Fibroblast of skin of abdomen (primary cell): ENCODE measurements at places on chromosomes 6 and 20.
A peak's percentile ranks its signal among the peaks of the same experiment; 100 is the strongest.

DNA sequence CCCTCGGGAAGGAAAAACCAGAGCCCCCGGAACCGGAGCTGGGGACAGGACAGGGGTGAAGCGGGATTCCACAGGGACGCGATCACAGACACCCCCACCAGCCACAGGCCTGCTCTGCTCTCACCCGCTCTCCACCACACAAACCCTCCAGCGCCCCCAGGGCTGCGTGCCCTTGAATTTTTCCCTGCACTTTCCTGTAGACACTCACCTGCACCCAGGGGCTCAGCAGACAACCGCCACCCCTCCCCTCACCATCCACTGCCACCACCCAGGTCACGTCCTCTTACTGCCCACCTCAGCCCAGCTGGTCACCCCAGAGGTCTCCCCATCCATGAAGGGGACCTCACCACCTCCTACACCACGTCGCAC is 631 bp downstream of the ULBP2 start:
- no peak for DNase-seq

DNA sequence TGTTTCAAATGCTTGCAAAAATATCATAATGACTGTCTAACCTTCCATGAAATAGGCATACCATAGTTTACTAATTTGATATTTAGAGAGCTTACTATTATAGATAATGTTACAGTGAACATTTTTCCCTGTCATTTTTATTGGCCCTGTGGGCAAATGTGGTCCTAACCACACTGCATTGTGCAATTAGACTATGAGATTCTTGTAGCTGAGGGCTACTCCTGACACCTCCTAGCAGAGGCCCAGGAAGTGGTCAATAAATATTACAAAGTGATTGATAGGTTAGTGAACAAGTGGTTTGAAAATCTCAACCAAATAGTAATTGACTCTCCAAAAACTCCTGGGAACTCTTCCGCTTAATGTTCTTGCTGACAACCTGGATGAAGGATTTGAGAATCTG is 160.5 kb upstream of the KCNG1 start:
- DNase-seq: peak; percentile 28

DNA sequence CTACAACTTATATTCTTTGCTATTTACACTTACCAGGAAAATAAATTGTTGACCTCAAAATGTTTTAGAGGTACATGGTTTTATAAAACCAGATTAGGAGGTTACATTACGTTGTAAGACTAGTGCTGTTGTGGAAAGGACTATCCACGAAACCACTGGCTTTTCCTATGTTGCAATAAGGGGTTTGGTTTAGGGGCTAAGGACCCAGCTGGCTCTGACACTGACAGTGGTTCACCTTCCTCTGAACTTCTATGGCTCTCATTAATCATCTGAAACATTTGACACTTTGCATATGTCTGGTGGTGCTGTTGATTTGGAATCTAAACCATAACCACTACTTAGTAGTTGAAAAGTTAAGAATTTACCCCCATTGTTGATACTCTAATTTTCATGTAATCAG is 186.7 kb downstream of the NKAIN2 start:
- no peak for DNase-seq

DNA sequence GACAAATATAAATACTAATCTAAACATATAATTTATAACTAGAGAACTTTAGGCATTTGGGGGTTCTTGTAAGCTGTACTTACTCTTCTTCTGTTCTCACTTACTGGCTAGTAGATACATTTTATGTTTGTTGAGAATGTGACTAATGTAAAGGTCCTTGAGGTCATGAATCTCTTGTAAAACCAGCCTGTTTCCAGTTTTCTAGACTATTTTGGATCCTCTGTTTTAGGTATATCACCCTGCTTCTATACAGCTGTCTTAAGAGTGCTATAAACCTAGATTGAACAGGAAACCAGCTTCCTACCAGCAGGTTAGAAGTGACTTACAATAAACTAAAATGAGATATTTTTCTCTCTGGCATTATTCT is 134.2 kb downstream of the PLCB4 start:
- DNase-seq: no peak

- peak; percentile 58 for DNase-seq
Observed at GRCh38 chr6:168132531-168133167, 53.6 kb upstream of the FRMD1 start.

DNA sequence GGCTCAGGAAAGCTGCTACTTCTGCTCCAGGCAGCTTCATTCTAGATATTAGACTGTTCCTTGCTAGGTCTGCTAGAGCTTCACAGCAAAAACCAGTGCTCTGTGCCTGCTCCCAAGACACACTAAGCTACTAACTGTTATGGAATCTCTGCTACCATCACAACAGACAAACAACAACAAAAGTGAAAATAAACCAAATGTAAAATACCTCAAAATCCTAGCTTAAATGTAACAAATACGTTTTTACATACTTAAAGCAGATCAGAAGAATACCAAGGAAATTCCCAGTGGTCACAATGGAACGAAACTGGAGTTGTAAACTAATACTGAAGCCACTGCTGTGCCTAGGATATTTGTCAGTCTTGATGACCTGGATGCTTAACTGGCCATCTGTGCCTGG is 84.6 kb upstream of the EZR start:
- no peak for DNase-seq

DNA sequence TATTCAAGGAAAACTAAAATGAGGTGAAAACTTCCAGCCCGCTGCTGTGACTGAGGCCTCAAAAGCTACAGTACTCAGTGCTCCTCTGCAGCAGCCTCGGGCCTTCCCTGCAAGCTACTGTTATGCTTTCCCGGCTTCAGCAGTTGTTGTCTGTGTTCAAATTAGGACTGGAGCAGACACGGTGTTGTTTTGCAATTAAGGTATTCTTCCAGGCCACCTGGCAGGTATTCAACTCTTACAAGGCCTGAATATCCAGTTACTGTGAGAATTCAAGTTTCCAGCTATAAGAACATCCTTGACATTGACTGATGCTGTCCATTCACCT is 10.7 kb downstream of the TXNDC5 start:
- DNase-seq: no peak

- DNase-seq: no peak
Observed at GRCh38 chr6:104214901-104215300, 644.8 kb downstream of the HACE1 start.

GRCh38 chr6:116971959-116972358 is 94.9 kb downstream of the RFX6 start:
- peak; percentile 30 for DNase-seq

- no peak for DNase-seq
Observed at GRCh38 chr6:13591205-13591921, 17.0 kb downstream of the SIRT5 start.

DNA sequence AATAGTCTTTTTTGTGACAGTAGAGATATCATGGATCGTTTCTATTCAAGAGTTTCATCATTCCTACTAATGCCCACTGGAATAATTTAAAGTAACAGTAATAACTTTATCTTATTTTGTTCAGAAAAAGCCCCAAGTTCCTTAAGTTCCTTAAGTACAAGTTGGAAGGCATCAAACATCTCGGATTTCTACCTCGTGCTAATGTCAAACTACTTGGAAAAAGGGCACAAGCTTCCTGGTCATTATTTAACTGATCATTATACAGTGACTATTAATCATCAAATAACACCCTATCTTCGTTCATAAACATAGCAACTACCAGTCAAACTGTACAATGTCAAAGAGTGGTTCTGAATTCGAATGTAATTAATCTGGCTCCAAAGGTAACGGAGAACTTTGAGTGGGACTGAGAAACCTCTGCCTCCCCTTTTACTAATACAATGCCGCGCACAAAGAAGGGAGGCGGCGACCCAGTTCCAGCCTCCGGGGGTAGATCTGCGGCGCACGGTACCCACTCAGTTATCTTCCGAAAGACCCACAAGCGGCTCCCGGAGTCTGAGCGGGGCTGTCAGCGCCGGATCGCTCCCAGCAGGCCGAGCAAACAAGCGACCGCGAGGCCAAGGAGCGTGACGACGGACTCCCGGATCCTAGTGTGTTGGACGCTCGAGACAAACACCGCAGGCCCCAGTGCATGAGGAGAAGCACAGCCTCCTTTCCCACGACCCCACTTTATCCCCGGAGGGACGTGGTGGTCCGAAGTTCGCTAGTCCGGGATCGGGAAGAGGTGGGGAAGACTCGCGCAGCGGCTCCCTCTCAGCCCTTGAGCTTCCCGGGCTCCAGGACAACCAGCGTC is 716 bp downstream of the SHPRH start:
- DNase-seq: peak; percentile 37

- peak; percentile 36 for DNase-seq
Observed at GRCh38 chr6:89368107-89368506, 15.6 kb upstream of the UBE2J1 start.

DNA sequence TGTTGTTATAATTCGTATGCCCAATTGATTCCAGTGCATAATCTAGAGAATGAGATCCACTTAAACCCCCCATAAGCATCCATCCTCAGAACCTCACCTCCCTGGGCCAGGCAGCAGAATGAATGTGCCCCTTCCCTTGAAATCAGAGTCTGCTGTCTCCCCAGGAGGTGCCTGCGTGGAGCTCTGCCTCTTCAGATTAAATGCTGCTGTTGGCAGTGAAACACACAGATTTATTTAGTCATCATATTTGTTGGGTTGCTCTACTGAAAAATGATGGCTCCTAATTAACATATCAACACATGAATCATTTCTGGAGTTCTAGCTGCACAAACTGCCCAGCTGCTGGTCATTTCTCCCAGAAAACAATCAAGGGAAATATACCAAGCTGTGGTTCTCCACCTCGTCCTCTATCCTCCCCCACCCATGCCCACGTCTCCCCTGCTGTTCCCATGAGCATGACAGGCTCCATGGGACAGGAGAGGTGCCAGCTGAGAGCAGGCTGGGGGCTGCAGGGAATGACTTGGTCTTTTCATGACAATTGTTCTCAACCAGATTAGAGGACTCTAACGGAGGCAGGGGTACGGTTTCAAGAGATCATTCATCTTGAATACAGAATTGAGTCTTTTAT is 633.1 kb downstream of the CDH26 start:
- DNase-seq: no peak

- DNase-seq: no peak
Observed at GRCh38 chr20:21238818-21239536, 64.2 kb upstream of the XRN2 start.

GRCh38 chr20:9126527-9126926 is 57.6 kb downstream of the PLCB4 start:
- DNase-seq: no peak

DNA sequence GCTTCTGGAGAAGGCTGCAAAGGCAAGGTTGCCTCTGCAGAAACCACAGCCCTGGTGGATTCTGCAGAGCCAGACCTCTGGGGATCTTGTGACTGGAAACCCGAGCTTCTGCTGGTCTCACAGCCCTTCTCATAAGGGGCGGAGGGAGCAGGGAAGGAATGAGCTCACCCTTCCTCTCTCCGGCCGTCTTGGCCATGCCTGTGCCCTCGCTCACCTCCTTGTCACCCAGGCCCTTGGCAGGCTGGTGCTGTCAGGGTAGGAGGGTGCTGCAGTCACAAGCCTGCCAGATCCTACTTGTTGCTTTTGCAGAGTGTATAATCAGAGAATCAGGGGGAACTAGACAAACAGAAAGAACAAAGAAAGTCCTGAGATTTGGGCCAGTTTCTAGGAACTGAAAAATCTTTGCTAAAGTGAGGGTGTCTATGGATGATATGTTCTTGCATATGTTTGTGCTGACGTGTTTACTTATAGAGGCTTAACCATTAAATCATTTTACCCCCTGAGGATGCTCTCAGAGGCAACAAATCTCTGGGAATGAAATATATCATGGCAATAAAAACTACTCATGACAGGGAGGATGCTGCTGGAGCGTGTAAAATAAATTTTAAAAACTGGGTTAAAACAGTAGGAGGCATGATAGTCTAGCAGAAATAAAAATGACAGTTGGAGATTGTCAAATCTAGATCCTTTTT is 244.9 kb upstream of the SOX4 start:
- peak; percentile 65 for DNase-seq

DNA sequence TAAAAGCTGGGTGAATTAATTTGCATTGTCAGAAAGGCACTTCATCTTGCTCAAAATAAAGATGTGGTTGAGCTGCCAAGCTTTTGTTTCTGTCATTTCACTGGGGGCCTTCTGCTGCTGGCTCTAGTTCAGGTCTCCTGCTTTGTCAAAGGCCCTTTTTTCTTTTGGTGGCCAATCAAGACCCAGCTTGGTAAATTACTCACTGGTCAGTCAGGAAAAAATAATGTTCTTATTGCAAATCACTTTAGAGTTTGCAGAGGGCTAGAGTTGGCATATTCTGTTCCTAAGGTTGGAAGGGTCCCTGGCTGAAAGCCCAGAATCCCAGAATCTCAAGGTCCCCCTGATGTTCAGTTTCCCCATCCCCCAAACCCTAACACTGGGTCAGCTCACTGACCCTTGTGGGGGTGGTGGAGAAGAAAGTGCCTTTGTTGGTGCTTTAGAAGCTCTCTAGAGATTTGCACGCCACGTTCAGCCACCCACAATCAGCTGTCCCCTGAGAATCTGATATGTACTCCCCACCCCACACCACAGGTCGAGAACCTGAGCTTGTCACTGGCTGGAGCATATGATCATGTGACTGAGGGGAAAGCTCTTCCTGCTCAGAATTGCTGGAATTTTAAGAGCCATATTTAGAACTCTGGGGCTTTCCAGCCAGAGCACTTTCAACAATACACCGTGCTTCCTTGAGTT is 21.7 kb upstream of the BNIP5 start:
- no peak for DNase-seq

- DNase-seq: peak; percentile 51
Observed at GRCh38 chr6:149306967-149307366, 10.5 kb upstream of the TAB2 start.

GRCh38 chr20:7667194-7667593 is 273.1 kb downstream of the HAO1 start:
- no peak for DNase-seq

- no peak for DNase-seq
Observed at GRCh38 chr6:56933650-56934049, 21.3 kb upstream of the BEND6 start.

GRCh38 chr20:4555188-4555890 is 166.4 kb upstream of the PRND start:
- DNase-seq: peak; percentile 51

DNA sequence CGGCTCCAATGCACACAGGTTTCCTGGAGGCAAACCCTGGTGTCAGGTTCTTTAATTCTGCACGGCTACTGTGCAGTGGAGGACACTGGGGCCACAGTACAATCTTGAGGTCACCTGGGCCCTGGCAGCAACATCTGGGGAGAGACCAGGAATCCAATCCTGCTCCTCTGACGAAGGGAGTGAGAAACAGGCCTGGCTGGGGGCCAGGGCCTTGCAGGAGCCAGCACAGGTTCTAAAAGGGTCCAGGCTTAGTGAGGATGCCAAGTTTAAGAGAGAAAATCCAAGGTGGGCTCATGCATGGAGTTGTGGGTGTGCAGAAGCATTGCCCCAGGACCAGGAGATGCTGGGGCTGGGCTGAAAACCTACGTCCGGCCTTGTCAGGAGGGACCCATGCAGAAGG is 12.6 kb upstream of the THBS2 start:
- no peak for DNase-seq

DNA sequence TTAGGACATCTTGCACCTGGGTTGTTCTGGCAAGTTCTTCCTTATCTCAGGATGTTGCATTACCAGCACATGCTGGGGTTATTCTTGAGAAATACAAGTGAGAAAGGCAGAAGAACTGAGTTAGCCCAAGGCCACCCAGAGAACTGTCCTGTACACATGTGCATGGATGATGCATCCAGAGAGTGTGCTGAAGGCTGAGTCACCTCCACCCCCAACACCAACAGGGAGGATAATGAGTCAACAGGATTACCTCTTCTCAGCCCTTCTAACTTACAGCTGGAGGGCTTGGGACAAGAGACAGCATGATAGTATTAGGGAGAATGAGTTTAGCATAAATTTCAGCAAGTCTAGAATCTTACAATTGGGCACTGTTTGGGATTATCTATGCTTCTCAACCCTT is 8.5 kb downstream of the SCGN start:
- DNase-seq: peak; percentile 49

- DNase-seq: no peak
Observed at GRCh38 chr6:21759721-21760120, 166.2 kb downstream of the SOX4 start.

- DNase-seq: no peak
Observed at GRCh38 chr6:136337121-136337520, 47.5 kb upstream of the BCLAF1 start.
